ENCODE measurements at places on chromosomes 2 and 18.

DNA sequence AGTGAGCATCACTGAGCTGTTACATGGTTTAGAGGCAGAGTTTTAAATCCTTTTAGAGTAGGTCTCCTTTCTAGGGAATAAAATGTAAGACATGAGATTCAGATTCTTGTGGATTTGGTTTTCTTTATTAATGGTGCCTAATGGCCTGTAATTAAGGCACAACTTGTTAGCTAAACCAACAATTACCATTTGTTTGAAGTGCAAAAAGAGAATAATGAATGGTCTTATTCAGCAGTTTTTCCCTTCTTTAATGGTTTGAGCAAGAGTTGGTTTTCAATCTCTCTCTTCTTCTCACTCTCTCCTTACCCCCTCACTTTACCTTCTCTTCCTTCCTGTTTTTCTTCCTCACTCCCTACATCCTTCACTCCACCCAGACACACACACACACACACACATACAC, 312.2 kb upstream of the TRIB2 start:
- no peak for DNase-seq

DNA sequence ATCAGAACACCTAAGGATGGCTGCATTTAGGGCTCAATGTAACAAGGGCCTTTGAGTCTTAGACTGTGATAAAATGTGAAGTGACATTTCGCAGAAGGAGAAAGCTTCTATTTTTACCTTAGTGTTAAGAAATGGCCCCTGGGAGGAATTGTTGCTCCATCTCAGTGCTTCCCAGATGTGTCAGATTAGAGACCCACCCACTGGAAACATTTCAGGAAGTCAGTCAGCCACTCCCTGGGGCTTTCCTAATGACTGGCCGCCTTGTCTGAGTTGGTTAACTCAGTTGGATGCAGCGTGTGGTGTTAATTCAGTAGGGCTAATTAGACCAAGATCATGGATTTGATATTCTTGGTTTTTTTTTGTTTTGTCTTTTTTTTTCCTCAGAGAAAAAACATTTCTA, 355.9 kb downstream of the PIK3C3 start:
- no peak for DNase-seq

DNA sequence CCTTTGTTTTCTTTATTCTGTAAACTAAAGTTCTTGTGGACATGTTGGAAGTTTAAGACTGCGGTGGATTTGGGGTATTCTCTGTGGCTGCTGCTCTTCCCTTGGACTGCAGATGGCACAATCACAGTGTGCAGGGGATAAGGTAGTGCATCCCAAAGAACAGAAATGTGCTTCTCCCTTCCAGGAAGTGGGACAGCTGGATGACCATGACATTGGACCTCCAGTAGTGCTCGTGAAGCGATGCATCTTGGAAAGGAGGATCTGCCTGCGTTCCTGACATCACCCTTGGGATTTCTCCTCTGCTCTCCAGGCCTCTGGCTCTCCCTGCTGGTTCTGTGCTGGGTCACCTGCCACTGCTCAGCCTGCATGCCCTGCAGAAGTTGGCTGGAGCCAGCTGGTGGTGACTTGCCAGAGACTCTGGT, 109.9 kb downstream of the SLC4A3 start:
- no peak for DNase-seq

GRCh38 chr18:27843783-27844777, 332.9 kb downstream of the CDH2 start:
- no peak for DNase-seq

GRCh38 chr18:12748671-12749070, 45.8 kb downstream of the PSMG2 start:
- no peak for DNase-seq

- no peak for DNase-seq
These were observed 18.6 kb upstream of the SCRN3 start for GRCh38 chr2:174376967-174377366.

DNA sequence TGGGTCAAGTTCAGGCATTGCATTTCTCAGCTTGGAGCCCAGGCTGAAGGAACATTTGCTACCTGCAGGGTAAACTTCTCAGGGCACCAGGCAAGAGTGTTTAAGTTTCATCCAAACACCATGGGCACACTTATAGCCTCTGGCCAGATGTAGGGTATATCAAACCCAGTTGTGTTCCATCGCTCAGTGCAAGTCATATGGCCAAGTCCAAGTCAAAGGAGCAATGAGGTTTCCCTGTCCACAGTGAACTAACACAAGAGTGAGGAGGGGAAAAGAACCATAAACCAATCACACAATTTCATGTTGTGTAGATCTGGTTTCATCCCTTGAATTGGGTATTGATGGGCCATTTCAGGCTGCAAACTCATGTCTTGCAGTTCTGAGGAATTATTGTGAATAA, 107.2 kb downstream of the SOX11 start:
- DNase-seq: no peak

DNA sequence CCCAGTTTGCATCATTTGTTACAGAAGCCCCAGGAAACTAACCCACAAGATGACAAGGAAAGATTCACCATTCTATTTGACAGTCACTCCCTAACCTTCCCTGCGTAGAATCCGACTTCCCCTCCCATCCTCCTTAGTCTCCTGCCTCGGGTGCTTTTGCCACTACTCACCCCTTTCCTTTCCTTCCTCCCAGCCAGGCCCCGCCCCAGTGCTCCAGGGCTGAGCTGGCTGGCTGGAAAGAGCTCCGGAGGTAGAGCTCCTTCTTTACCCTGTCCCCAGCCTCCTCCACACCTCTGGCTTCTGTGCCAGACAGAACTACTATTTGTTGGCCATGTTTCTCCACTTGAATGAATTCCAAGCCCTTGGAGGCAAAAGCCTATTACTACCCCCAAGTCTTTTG, 317.6 kb upstream of the NCKAP5 start:
- DNase-seq: no peak

DNA sequence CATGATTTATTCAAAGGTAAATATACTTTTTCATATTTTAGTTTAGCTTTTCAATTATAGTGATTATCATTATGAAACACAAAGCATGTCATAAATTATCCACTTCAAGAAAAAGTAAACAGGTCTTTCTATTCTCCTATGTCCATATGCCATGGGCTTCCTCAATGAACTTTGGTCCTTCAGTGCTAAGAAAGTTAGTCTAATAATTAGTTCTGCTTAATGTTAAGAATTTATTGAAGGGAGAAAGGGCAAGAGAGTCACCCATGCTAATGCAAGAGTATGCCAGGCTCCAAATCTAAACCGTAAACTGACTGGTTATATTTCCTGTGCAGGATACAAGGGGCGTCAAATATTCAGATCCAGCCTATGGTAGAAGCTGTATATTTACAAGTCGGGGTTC, 96.2 kb downstream of the GORASP2 start:
- DNase-seq: no peak

DNA sequence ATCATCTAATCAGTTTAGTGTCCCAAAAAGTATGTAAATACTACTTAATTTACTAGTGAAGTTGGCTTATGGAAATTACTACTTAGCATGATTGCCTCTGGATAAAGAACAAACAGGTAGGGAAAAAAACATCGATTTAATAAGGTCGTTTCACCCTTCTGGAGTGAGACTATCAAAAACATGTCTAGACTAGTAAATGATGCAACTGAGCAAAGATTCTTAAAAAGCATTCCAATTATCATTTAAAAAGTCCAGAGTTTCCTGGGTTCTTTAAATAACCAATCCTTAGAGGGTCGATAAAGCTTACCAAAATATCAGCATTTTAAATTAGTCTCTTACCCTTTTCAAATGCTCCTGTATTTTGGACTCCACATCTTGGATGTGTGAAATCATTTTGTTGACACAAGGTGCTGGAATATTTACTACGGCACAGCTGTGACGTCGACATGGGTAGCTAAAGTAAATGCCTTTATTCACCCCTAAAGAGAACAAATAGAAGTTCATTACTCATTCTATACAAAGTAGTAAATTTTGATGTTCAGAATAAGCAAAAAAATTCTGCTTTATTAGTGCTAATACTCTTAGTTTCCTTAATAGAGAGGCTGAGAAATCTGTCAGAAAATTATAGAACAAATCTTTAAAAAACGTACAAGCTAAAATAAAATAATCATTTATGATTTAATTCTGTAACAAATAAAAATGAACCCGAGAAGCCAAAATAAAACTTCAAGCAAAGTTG, 70.6 kb downstream of the CCDC178 start:
- DNase-seq: no peak

DNA sequence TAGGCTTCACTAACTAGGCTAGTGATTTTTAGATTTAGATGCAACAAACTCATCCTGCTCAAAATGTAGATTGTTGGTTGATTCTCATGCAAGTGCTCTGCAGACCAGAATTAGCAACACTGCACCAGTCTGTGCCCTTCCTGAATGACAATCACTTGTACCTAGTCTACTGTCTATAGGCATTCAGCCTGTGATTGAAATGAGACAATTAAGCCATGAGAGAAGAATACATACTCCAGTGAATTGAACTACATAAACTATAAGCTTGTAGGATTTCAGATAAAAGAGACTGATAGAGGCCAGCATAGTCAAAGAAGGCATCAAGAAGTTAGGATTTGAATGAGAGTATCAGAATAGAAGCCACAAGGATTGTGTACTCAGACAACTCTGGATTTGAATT, 138.3 kb upstream of the NRXN1 start:
- DNase-seq: no peak

DNA sequence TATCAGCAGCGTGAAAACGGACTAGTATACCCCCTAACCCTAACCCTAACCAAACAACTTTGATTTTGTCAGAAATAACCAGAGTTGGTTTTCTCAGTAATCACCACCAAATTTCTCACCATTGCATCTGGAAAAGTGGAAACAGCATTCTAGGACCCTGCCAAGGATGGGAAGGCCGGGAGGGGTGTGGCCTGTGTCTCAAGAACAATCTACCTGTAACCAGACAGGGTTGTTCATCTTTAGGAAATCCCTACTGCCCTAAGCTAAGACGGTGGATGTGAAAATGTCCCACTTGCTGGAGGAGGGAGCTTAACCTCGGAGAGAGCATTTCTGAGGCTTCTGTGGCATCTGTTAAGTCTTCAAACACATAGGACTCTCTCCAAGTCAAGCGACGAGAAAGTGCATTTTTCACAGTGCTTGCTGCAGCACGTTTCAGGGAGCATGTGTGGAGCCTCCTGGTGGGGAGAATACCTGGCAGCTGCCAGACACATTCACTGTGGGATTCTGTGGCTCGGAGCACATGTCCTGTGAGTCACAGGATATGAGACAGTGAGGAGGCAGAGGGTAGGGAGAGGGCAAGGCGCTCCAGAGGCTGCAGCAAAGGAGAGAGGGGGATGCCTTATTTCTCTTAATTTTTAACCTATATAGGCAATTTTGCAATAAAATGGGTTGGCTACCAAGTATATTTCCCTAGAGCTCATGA, 207.5 kb downstream of the SPP2 start:
- DNase-seq: no peak

DNA sequence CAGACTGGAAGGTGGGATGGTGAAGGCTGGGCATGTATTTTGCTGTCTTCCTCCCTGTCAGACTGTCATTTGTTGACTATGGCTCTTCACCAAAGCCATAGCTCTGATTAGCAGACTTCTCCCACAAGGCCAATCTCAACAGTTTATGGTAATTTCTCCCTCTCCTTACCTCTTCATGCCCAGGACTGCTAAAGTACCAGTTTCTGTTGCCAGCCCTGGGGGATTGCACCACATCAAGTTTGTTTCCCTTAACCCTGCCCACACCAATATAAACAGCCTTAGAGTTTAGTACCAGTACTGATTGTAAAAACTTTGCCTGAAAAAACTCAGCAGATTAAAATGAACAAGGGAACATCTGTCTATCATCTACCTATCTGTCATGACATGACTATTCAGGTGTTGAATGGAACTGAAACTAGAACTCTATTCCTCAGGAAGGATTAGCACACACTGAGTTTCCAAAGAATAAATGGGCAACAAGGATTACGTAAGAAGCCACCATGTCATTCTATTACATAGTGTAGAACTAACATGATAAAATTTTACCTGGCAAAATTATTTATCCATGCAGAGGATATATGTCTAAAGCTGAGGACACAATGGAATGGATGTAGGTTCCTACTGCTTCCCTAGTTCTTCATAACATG, 13.7 kb downstream of the FEZ2 start:
- no peak for DNase-seq

DNA sequence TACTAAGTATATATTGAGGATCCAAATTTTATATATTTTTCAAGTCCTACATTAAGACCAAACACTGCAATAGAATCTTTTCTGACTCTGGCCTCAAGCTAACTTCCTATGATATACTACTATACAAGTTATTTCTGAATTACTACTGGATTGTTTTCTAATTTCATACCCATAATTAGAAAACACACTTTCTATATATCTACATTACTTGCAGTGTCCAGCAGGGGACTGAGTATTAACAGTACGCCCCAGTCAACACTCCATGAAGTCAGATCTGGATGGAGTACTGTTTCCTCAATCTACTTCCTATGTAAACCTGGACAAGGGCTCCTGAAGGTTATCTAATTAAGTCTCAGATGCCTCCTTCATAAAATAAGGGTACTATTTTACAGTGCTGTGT, 26.5 kb downstream of the RMP24 start:
- DNase-seq: no peak

GRCh38 chr2:47676261-47676926, 106.6 kb upstream of the MSH6 start:
- no peak for DNase-seq

DNA sequence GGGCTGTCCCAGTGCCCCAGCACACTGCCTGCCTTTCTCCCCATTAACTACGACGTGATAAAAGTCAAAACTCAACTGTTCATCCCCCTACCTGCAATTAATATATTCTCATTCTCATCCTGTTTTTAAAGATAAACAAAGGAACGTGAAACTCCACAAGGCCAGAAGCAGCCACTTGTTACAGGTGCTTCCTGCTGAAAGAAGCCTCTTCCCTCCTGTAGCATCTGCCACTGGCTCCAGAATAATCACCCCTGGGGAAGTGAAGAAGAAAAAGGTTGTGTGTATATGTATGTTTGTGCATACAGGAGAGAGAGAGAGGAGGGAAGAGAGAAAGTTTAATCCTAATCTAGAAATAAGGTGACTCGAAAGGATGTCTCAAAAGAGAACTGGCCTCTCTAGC, 27.1 kb downstream of the KIAA2012 start:
- no peak for DNase-seq

DNA sequence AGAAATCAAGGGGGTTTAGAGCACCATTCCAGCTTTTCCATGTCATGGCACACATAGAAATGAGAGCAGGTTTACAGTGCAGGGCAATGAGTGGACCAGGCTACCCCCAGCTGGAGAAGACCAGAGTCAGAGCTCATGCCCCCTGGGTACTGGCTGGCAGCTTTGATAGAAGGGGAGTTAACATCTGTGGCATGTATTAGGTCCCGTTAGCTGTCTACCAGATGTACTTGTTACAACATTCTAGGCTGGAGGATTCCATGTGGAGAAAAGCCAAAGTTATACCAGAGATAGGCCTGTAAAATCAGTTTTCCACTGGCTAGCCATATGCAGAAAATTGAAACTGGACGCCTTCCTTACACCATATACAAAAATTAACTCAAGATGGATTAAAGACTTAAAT, 109.2 kb downstream of the CCDC85A start:
- DNase-seq: no peak

GRCh38 chr2:60979231-60979630, 38.3 kb upstream of the PEX13 start:
- no peak for DNase-seq

DNA sequence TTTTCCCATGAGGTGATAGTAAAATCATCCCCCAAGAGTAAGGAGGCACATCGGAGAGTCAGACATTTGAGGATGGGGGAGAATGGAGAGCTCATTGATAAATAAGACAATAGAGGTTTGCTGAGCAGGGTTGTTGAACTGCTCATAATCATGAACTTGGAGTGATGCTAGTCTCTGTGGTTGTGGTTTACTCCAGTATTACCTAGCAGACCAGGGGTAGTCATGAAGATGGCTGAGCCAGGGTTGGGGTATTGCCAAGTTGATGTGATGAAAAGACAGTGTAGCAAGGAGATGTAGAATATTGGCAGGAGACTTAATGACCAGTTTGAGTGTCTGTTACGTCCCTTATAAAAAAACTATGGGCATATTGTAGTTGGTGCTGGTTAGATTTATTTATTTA, 25.4 kb downstream of the CYBRD1 start:
- DNase-seq: no peak
